ENCODE measurements at places on chromosomes 7 and 10. TPM values are rescaled to one million over a fixed set of nuclear protein-coding genes. Genes with fewer than 3 reads are reported as not detected.

BUB3 gene
- 346 TPM for total RNA-seq

MTPN gene
- 58.8 TPM for total RNA-seq

DNA sequence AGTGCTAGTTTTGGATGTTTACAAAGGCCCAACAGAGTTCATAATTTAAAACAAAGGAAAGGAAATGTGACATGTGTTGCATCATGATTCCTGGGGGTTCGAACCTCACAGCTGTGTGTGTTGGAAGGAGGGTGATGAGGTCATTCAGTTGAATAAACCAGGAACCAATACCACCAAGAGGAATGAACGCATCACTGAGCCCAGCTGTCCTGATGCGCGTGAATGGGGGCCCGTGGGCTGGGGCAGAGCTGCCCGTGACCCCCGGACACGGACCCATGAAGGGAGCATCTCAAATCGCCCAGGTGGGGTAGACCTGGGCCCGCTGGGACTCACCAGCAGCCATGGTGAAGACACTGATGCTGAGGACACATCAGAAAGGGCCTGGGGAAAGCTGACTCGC is 33.0 kb downstream of the BRI3 start:
- peaks cover 2% of the 10 kb centered on the region for H3K4me1 ChIP-seq
- no peaks in the 10 kb centered on the region for H3K27me3 ChIP-seq

GRCh38 chr10:49512121-49512809 is 26.7 kb downstream of the ERCC6 start:
- H3K4me3 ChIP-seq = no peak overlapping the region
- H3K4me1 ChIP-seq = peaks cover 2% of the 10 kb centered on the region
- H3K36me3 ChIP-seq = peaks cover 3% of the 10 kb centered on the region
- H3K27me3 ChIP-seq = no peaks in the 10 kb centered on the region

- no peak for DNase-seq
- no peaks in the 10 kb centered on the region for H3K4me1 ChIP-seq
- no peak overlapping the region for H3K27ac ChIP-seq
Measured at GRCh38 chr10:120931999-120932398, 80.8 kb downstream of the WDR11 start.

DNA sequence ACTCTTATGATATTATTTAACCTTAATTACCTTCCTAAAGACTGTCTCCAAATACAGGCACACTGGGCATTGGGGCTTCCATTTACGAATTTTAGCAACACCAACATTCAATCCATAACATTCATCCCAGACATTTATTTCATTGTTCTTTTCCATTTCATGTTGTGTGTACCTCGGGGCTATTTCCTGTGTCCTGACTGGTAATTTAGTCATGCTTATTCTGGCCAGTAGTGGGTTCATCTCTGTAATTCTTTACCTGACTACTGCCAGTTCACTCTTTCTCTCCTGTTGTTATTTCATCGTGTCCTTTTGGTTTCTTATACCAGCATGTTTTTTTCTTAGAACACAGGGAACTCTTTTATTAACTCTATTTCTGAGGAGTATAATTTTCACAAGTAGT is 225.7 kb downstream of the PLXDC2 start:
- no peak for DNase-seq
- no peaks in the 10 kb centered on the region for H3K36me3 ChIP-seq
- no peak overlapping the region for H3K27ac ChIP-seq
- no peak overlapping the region for H3K4me3 ChIP-seq

DNA sequence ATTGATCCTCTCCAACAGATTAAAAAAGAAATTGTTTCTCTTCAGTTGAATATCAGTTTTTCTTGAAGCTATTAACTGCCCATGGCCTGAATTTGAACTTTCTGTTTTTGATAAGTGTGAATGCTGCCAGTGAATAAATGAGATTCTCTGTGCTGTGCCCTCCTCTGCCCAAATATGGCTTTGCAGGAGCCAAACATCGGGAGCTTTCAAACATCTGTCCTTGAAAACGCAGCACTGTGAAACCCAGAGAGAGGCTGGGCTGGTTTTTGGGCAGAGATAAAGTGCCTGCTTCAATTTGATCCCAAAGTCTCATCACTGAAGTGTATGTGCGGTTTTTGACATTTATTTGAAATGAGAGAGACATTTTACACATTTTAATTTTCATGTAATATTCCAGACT is 268.3 kb upstream of the SHH start:
- H3K4me3 ChIP-seq = no peak overlapping the region
- H3K36me3 ChIP-seq = no peaks in the 10 kb centered on the region
- no peak overlapping the region for H3K27ac ChIP-seq
- DNase-seq = no peak

ZNF248 gene
- total RNA-seq = 6.7 TPM

DNA sequence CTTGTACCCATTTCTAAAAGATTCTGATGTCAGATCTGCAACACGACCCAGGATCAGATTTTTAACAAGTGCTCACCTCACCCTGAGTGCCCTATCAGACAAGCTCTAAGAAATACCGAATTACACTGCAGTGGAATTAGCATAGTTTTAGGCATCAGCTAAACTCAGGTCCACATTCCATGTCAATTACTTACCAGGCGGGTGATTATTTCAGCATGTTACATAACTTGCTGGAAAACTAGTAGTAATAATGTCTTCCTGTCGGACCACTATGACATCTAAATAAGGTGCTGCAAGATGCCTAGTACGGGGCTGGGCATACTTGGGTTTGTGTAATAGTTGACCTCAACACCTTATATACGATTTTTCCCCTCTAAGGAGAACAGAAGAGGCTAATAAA is 21.0 kb downstream of the TRIL start:
- no peak for DNase-seq
- H3K36me3 ChIP-seq = no peaks in the 10 kb centered on the region
- no peaks in the 10 kb centered on the region for H3K4me1 ChIP-seq

OR2A1 gene
- not detected for total RNA-seq

HOXA11 gene
- total RNA-seq = not detected

PIK3CG gene
- under 0.01 TPM for total RNA-seq

- no peak overlapping the region for H3K4me3 ChIP-seq
- no peak for DNase-seq
- H3K27ac ChIP-seq = no peak overlapping the region
- peaks cover 4% of the 10 kb centered on the region for H3K27me3 ChIP-seq
- no peaks in the 10 kb centered on the region for H3K4me1 ChIP-seq
Measured at GRCh38 chr7:2982831-2983230, 60.8 kb downstream of the CARD11 start.

DNA sequence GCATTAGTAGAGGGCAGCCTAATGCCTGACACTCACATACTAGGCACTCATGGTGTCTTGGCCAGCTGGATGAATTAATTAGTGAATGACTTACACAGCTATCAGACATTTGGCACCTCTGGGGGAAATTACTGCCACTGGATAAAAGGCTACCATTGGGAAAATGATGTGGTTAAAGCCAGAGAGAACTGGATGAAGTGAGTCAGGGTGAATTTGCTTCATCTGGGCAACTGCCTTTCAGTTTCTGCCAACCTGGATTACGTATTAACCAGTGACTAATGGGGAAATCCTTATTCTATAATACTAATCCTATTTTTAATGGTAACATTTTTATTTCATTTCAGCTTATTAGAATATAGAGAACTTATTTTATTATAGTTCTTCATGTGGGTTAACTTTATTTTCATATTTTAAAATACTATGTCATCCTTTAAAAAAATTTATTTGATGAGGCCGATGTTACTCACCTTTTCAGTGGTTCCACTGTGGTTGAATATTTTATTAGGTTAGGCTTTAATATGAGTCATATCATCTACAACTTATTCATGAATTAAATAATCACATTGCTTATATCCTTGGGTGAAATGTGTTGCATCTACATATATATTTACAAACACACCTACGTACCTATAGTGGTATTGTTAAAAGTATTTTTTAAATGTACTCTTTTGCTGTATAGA is 85.6 kb upstream of the CAPZA2 start:
- H3K4me3 ChIP-seq = no peak overlapping the region
- no peaks in the 10 kb centered on the region for H3K27me3 ChIP-seq
- DNase-seq = peak; percentile 85
- H3K4me1 ChIP-seq = peaks cover 29% of the 10 kb centered on the region
- H3K27ac ChIP-seq = no peak overlapping the region
- peaks cover 3% of the 10 kb centered on the region for H3K36me3 ChIP-seq

GRCh38 chr7:73577627-73578341 is 595 bp downstream of the TBL2 start:
- H3K36me3 ChIP-seq = peaks cover 20% of the 10 kb centered on the region
- DNase-seq = no peak
- peak overlapping the region; percentile 81 for H3K27ac ChIP-seq
- peaks cover 6% of the 10 kb centered on the region for H3K4me1 ChIP-seq
